Ovary (tissue), 10 donors: ENCODE measurements at places on chromosomes 7 and 10. TPM values are rescaled to one million over a fixed set of nuclear protein-coding genes. Genes with fewer than 3 reads are reported as not detected.

DNA sequence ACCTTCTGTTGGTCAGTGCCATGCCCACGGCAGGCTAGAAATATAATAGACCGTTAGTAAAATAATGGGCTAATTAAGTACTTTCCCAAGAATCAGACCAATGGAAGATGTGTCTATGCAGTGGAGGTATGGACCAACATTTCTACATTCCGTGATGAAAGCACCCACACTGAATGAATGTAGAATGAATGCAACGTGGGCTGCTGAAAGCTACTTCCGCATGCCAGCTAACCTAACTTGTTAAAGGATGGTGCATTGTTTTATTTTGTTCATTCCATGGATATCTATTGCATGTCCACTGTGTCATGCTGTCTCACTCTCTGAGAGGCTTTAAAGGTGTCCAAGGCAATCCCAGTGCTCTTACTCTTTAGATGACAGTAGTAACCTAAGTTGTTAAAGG, 112.9 kb upstream of the CAV2 start:
- H3K27me3 ChIP-seq, result no peaks in the 10 kb centered on the region
- H3K4me3 ChIP-seq, result no peak overlapping the region

NPFFR1 gene
- 0.59 TPM for total RNA-seq

EPHB6 gene
- 33.3 TPM for total RNA-seq

GRCh38 chr10:20084451-20084850, 268.2 kb downstream of the PLXDC2 start:
- H3K4me3 ChIP-seq, result no peak overlapping the region
- DNase-seq, result no peak
- no peak overlapping the region for H3K27ac ChIP-seq
- no peaks in the 10 kb centered on the region for H3K27me3 ChIP-seq

DNA sequence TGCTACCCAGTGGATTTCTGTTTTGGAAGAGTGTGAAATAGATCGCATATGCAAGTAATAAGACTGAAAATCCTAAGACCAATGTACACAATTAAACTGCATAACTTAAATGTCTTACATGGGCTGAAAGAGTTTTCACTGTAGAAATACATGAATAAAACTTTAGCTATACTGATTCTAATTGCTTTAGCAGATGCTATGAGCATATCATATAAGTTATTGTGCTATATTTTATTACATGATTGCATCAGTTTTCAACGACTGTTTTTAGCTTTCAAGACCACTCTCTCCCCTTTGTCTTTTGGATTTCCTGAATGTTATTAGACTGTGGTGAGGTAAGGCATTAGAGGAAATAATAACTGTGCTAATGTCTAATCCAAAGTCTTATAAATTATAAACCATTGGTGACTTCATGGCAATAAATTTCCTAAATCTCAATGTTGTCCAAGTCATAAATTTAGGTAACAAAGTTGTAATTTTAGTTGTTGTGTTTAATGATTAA, 124.5 kb downstream of the SEMA3A start:
- H3K36me3 ChIP-seq, result no peaks in the 10 kb centered on the region
- no peak for DNase-seq
- no peaks in the 10 kb centered on the region for H3K27me3 ChIP-seq
- no peaks in the 10 kb centered on the region for H3K4me1 ChIP-seq
- H3K27ac ChIP-seq, result no peak overlapping the region
- no peak overlapping the region for H3K4me3 ChIP-seq

- no peaks in the 10 kb centered on the region for H3K27me3 ChIP-seq
- no peak for DNase-seq
- H3K4me1 ChIP-seq, result peaks cover 15% of the 10 kb centered on the region
- H3K36me3 ChIP-seq, result no peaks in the 10 kb centered on the region
- no peak overlapping the region for H3K4me3 ChIP-seq
- H3K27ac ChIP-seq, result no peak overlapping the region
These were observed 17.1 kb downstream of the URGCP start for GRCh38 chr7:43888993-43889945.

- H3K36me3 ChIP-seq, result no peaks in the 10 kb centered on the region
- no peaks in the 10 kb centered on the region for H3K4me1 ChIP-seq
- no peaks in the 10 kb centered on the region for H3K27me3 ChIP-seq
- no peak for DNase-seq
- H3K27ac ChIP-seq, result no peak overlapping the region
These were observed 435.3 kb downstream of the LRMDA start for GRCh38 chr10:75866731-75867130.

FANK1 gene
- 5.6 TPM for total RNA-seq

GRCh38 chr7:66815951-66816350, 75.4 kb downstream of the RABGEF1 start:
- no peak overlapping the region for H3K4me3 ChIP-seq
- no peak for DNase-seq
- no peaks in the 10 kb centered on the region for H3K4me1 ChIP-seq
- no peaks in the 10 kb centered on the region for H3K27me3 ChIP-seq
- no peaks in the 10 kb centered on the region for H3K36me3 ChIP-seq

PRSS2 gene
- not detected for total RNA-seq

- H3K4me1 ChIP-seq, result no peaks in the 10 kb centered on the region
- no peak overlapping the region for H3K27ac ChIP-seq
- no peak for DNase-seq
- no peaks in the 10 kb centered on the region for H3K27me3 ChIP-seq
- H3K4me3 ChIP-seq, result no peak overlapping the region
These were observed 1.5 kb upstream of the SAP25 start for GRCh38 chr7:100575206-100575631.

FAM237B gene
- total RNA-seq, result not detected

DNA sequence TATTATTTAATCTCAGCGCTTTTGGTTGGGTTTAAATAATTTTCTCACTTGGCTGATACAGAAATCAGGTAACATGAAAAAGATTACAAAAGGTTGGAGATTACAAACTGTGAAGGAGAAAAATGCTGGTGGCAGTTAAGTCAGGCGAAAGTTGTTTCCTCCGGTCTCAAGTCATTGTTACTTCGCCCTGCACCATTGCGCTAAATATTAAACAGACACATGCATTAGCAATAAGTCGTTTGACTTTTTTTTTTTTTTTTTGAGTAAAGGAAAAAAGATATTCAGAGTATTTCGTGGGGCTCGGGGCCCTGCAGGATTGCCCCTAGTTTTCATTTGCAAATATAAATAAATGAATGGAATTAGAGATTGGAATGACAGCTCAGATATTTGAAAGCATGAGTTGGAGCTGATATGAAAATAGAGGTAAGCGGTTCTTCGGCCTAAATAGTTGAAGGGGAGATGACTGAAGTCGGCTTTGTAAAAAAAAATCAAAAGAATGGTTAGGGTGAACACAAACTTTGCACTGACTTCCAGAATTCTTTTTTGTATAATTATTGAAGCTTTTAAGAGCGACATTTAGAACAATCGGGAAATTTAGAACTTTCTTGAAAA, 914 bp downstream of the SDHAF3 start:
- no peaks in the 10 kb centered on the region for H3K4me1 ChIP-seq
- no peaks in the 10 kb centered on the region for H3K36me3 ChIP-seq
- H3K4me3 ChIP-seq, result peak overlapping the region; percentile 70
- H3K27ac ChIP-seq, result no peak overlapping the region
- DNase-seq, result no peak
- H3K27me3 ChIP-seq, result no peaks in the 10 kb centered on the region

- peak within 1 kb of the TSS; percentile 97 for H3K4me3 ChIP-seq
- H3K27me3 ChIP-seq, result no peaks in the 10 kb centered on the region
- peak within 1 kb of the TSS; percentile 84 for H3K27ac ChIP-seq
- no peaks in the 10 kb centered on the region for H3K36me3 ChIP-seq
These were observed at the start of the genes TUBGCP2 and ZNF511 for GRCh38 chr10:133308421-133309099. TSS of gene TUBGCP2 (minus strand) at chr10:133308872. CDS start at chr10:133302941, 5,931 bp downstream. TSS of gene ZNF511 (plus strand) at chr10:133308914. CDS start at chr10:133308944, 30 bp downstream.

GRCh38 chr7:98341106-98341505, 59.6 kb downstream of the BRI3 start:
- H3K4me3 ChIP-seq, result no peak overlapping the region
- H3K4me1 ChIP-seq, result no peaks in the 10 kb centered on the region

GRCh38 chr7:22445140-22445743, 54.7 kb downstream of the STEAP1B start:
- H3K36me3 ChIP-seq, result no peaks in the 10 kb centered on the region
- no peak overlapping the region for H3K4me3 ChIP-seq
- H3K27ac ChIP-seq, result no peak overlapping the region
- no peaks in the 10 kb centered on the region for H3K27me3 ChIP-seq
- H3K4me1 ChIP-seq, result no peaks in the 10 kb centered on the region
- peak; percentile 56 for DNase-seq

CUZD1 gene
- 1.1 TPM for total RNA-seq

DNA sequence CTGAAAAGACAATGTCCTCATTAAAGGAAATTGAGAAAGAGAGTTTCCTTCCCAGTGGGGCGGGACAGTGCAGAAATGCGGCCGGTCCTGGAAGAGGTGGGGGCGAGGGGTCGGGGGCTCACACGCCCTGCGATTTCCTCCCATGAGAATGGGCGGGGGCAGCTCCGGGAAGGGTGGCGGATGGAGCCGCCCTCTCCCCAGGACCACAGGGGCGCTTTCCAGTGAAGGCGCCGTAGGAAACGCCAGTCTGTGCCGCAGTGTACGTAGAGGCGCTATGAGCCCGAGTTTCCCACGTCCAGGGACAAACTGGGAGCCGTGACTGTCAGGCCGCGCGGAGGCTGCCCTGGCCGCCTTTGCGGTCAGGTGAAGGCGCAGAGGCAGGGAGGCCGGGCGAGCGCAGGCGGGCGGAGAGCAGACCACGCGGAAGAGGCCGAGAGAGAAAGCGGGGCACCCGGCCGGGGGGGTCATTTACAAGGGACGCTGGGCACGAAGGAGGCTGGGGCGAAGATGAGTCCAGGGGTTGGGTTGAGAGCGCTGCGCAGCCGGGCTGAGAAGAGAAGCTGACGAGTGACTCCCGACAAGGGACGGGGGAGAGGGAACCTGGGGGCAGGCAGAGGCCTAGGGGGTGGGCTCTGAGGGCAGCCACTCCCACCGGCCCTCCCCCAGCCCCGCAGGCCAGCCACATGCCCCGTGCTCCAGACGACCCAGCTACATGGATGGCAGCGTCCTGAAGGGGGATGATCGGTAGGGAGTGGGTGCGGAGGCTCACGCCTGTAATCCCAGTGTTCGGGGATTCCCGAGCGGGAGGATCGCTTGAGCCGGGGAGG, 45.0 kb downstream of the ALOX5 start:
- no peaks in the 10 kb centered on the region for H3K27me3 ChIP-seq
- H3K4me1 ChIP-seq, result peaks cover 6% of the 10 kb centered on the region
- H3K27ac ChIP-seq, result peak overlapping the region; percentile 81
- H3K4me3 ChIP-seq, result peak overlapping the region; percentile 39
- H3K36me3 ChIP-seq, result no peaks in the 10 kb centered on the region

GRCh38 chr7:44772867-44773266, 23.6 kb upstream of the PPIA start:
- DNase-seq, result no peak
- no peaks in the 10 kb centered on the region for H3K36me3 ChIP-seq
- no peak overlapping the region for H3K4me3 ChIP-seq
- no peak overlapping the region for H3K27ac ChIP-seq
- H3K27me3 ChIP-seq, result no peaks in the 10 kb centered on the region

SEMA3D gene
- total RNA-seq, result 2.1 TPM

DNA sequence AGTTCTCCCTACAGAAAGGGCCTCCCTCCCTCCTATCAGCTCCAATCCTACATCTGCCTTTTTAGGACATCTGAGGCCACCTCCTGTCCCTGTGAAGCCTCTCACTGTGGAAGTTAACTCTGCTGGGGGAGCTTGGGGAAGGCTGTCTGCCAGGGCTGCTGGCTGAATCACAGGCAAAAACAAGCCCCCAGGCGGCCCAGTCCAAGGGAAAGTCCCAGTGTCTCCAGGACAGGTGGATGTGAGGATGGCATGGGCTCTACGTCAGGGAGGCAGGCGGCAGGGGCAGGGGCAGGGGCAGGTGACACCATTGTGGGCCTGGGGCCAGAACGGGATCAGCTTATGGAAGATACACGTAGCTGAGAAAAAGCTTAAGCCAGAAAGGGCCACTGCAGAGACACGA, 240.2 kb downstream of the MAD1L1 start:
- H3K27me3 ChIP-seq, result no peaks in the 10 kb centered on the region
- H3K4me3 ChIP-seq, result no peak overlapping the region

TRA2A gene
- 54.1 TPM for total RNA-seq

GPRIN2 gene
- total RNA-seq, result 0.95 TPM

DNA sequence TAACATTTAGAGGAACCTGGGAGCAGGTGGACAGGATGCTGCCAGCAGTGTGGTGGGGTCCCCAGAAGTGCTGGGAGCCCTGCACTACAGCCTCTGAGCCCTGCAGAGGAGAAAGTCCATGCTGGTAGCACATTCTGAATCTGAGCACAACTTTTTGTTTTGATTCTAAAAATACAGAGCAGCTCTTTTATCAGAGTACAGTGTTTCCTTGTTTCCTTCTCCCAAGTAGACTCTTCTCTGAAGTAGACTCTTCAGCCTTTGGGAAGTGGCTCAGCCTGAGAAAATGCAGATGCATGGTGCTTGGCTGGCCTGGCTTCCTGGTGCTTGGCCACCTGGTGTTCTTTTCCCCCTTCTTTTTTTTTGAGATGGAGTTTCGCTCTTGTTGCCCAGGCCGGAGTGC, 9.1 kb downstream of the ADCY1 start:
- H3K4me1 ChIP-seq, result no peaks in the 10 kb centered on the region
- DNase-seq, result no peak
- H3K36me3 ChIP-seq, result no peaks in the 10 kb centered on the region
- H3K27ac ChIP-seq, result no peak overlapping the region
- H3K27me3 ChIP-seq, result no peaks in the 10 kb centered on the region

GPER1 gene
- total RNA-seq, result 0.48 TPM

SPDYE5 gene
- 0.15 TPM for total RNA-seq

- H3K4me3 ChIP-seq, result peak overlapping the region; percentile 96
- H3K27me3 ChIP-seq, result no peaks in the 10 kb centered on the region
- H3K4me1 ChIP-seq, result peaks cover 7% of the 10 kb centered on the region
- H3K36me3 ChIP-seq, result no peaks in the 10 kb centered on the region
- peak overlapping the region; percentile 100 for H3K27ac ChIP-seq
- no peak for DNase-seq
These were observed 1.4 kb downstream of the LANCL2 start for GRCh38 chr7:55366461-55367070.

MYOZ1 gene
- 1.2 TPM for total RNA-seq

GRCh38 chr10:65350611-65351010, 1575.2 kb upstream of the LRRTM3 start:
- H3K4me3 ChIP-seq, result no peak overlapping the region
- no peaks in the 10 kb centered on the region for H3K36me3 ChIP-seq
- no peak overlapping the region for H3K27ac ChIP-seq
- no peaks in the 10 kb centered on the region for H3K4me1 ChIP-seq
- no peaks in the 10 kb centered on the region for H3K27me3 ChIP-seq
- DNase-seq, result no peak

- H3K27ac ChIP-seq, result no peak overlapping the region
- no peak for DNase-seq
- H3K4me1 ChIP-seq, result no peaks in the 10 kb centered on the region
- H3K4me3 ChIP-seq, result no peak overlapping the region
- no peaks in the 10 kb centered on the region for H3K36me3 ChIP-seq
These were observed 287.6 kb upstream of the TPK1 start for GRCh38 chr7:145123502-145123901.

DNA sequence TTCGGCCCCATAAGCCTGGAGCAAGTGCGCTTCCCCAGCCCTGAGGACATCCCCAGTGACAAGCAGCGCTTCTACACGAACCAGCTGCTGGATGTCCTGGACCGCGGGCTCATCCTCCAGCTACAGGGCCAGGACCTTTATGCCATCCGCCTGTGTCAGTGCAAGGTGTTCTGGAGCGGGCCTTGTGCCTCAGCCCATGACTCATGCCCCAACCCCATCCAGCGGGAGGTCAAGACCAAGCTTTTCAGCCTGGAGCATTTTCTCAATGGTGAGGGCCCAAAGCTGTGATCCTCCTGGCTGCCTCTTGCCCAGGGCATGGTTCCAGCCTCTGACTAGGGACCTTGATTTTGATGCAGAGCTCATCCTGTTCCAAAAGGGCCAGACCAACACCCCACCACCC, 10.1 kb downstream of the IRF5 start:
- H3K27me3 ChIP-seq, result no peaks in the 10 kb centered on the region
- no peak for DNase-seq
- H3K27ac ChIP-seq, result no peak overlapping the region
